ENCODE measurements at places on chromosomes 16 and 17.

GRCh38 chr16:75535901-75536300 lies at the start of gene CHST5:
Gene CHST5 (minus strand): TSS chr16:75536108. CDS start chr16:75530384, 5,724 bp downstream.
- DNase-seq = no peak

- DNase-seq = no peak
Measured at GRCh38 chr16:852451-853185, 52.1 kb upstream of the GNG13 start.

GRCh38 chr17:44117351-44117750 lies 6.1 kb downstream of the HDAC5 start:
- DNase-seq = no peak

DNA sequence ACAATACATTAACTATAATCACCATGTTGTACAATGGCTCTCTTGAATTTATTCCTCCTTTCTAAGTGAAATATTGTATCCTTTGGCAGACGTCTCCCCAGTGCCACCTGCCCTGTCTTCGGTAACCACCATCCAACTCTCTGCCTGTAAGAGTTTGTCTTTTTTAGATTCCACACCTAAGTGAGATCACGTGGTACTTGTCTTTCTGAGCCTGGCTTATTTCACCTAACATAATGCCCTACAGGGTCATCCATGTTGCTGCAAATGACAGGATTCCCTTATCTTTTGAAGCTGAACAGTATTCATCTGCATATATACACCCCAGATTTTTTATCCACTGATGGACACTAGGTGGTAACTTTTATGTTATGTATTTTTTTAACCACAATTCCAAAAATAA lies 24.2 kb downstream of the ORC6 start:
- no peak for DNase-seq

DNA sequence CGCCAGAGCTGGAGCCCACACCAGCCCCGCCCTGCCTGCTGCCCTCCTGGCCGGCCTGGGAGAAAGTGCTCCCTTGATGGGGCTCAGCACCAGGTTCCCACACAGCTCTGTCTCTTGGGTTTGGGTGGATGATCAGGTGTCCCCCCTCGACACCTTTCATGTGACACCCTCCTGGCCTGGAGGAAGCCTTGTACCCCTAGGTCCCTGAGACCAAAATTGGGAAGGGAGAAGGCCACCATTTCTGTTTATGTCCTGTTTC lies 19.4 kb upstream of the PLLP start:
- no peak for DNase-seq

DNA sequence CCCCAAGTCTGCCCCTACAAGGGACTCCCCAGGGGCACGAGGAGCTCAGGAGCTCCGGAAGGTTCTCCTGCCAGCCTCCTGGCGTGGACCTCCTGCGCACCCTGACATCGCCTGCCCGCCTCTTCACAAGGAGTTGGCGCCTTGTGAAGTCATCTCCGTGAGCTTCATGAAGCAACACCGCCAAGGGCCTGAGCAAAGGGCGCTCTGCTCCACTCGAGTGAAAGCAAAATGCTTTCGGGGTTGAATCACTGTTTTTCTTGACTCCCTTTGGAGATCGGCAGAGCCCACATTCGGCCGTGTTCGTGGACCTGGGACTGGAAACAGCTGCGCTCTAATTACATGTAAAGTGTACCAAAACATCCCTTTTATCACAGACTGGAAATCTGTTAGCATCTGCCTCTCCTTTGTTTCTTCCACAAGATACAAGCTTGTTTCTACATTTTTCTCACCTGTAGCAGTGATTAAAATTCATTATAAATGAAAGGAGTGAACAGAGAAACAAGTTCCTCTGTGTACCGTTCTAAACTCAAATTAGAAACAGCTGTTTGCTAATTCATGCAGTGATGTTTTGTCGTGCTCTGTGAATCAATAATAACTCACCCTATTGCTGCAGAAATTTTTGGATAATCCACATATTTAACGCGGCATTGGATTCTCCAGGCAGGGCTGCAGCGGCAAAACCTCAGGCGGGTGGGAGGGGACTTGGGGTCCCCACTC lies 203.3 kb downstream of the ZNF423 start:
- no peak for DNase-seq

- DNase-seq = no peak
Measured at GRCh38 chr16:85210423-85211169, 98.3 kb upstream of the CIBAR2 start.

GRCh38 chr16:25390761-25391160 lies 133.1 kb upstream of the ZKSCAN2 start:
- no peak for DNase-seq

DNA sequence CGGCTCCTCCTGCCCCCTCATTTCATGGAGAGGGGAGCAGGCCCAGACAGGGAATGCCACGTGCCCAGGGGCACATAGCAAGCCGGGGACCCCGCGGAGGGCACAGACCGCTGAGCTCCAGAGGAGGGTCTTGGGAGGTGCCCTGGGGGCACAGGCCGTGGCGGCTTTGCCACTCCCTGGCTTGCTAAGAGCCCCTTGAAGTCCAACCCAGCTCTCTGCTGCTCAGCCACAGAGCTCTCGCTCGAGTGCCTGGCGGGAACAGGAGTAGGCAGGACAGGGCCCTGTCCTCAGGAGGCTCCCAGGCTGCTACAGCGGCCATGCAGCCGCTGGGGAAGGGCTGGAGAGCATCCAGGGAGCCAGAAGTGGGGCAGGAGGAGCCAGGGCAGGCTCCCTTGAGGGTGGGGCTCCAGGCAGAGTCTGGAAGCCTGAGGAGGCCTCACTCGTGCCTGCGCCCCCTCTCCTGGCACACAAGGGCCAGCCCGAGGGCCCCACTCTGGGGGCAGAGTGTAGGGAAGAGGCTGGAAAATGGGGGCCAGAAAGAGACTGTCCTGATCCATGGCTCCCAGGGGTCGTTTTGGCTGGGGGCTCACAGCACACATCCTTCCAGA lies 4.4 kb upstream of the RAB26 start:
- DNase-seq = no peak

GRCh38 chr17:17628388-17629008 lies 37.0 kb upstream of the PEMT start:
- DNase-seq = peak; percentile 9

- no peak for DNase-seq
Measured at GRCh38 chr17:74192950-74193781, 10.3 kb upstream of the RPL38 start.

GRCh38 chr17:29190039-29190438 lies 9.8 kb upstream of the MYO18A start:
- no peak for DNase-seq

DNA sequence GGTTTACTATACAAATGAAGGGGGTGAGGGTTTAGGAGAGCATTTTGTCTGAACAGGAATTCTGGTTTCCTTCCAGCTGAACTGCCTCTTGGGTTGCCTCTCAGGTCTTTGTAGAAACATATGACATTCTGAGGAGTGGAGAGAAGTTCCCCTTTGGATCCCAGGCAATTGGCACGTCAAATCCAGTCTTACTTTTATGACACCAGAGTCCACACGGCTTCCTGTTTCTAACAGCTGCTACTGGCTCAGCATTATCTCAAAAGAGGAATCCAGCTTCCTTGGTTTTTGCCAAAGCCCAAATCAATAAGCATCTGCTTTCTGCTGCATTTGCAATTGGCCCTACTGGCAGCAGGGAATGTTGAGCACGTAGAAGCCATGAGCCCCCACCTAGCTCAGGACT lies 97.6 kb upstream of the FAM20A start:
- no peak for DNase-seq

DNA sequence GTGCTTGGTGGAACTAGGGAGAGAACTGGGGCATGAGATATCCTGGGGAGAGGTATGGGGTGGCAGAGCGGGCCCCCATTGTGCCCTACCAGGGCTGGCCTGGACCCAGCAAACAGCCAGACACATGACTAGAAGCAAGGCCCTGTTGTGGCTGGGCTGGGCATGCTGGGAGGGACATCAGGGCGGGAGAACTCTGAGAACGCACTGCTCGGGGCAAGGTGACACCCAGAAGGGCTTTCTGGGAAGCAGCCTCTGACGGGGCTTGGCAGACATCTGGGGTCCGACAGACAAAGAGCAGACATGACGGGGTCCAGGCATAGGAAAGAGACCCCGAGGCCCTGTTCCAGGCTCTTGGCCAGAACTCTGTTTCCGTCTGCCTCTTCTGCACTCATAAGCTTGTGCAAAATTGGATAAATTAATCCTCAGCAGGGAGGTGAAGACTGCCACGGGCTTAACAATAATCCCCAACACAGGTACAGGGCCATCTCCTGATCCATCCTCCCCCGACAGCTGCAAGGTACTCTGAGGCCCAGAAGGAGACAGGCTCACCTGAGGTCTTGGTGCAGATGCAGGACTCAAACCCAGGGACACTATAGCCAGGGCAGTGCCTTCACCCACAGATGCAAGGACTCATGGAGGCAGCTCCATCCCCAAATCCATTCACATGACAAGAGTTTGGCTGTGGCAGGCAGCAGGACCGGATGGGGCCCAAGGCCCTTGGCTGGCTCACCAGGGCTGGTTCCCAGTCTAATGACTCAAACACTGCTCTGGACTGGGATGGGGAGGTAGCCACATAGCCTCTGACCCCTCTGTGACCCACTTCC lies 5.4 kb downstream of the SREBF1 start:
- no peak for DNase-seq

- no peak for DNase-seq
Measured at GRCh38 chr17:45262516-45263476, 902 bp upstream of the SPATA32 start.

GRCh38 chr17:52025236-52025635 lies 133.3 kb downstream of the CA10 start:
- no peak for DNase-seq

DNA sequence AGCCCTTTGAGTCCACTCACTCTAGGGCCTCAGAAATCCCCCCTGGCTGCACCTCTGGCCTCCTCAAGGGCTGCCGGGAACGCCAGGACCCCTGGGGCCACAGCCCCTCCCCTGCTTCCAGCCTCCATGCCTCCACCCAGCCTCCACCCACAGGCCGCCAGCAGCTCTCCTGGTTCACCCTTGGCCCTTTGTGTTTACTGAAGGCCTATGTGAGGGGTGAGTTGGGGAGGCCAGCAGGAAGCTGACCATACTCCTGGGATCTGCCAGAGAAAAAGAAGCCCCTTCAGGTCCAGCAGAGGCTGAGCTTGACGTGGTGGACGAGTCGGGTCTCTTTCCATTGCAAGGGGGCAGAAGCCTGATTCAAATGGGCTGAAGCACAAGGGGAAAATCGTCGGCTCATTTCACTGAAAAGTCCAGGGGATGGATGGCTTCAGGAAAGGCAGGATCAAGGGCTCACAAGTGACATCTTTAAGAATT lies 18.3 kb upstream of the ATP2A3 start:
- no peak for DNase-seq

- no peak for DNase-seq
Measured at GRCh38 chr17:7415784-7416183, 4.3 kb upstream of the SPEM1 start.

GRCh38 chr16:66203476-66203875 lies 163.0 kb upstream of the CDH5 start:
- no peak for DNase-seq

GRCh38 chr16:50210266-50211038 lies 55.9 kb upstream of the ADCY7 start:
- peak; percentile 22 for DNase-seq

DNA sequence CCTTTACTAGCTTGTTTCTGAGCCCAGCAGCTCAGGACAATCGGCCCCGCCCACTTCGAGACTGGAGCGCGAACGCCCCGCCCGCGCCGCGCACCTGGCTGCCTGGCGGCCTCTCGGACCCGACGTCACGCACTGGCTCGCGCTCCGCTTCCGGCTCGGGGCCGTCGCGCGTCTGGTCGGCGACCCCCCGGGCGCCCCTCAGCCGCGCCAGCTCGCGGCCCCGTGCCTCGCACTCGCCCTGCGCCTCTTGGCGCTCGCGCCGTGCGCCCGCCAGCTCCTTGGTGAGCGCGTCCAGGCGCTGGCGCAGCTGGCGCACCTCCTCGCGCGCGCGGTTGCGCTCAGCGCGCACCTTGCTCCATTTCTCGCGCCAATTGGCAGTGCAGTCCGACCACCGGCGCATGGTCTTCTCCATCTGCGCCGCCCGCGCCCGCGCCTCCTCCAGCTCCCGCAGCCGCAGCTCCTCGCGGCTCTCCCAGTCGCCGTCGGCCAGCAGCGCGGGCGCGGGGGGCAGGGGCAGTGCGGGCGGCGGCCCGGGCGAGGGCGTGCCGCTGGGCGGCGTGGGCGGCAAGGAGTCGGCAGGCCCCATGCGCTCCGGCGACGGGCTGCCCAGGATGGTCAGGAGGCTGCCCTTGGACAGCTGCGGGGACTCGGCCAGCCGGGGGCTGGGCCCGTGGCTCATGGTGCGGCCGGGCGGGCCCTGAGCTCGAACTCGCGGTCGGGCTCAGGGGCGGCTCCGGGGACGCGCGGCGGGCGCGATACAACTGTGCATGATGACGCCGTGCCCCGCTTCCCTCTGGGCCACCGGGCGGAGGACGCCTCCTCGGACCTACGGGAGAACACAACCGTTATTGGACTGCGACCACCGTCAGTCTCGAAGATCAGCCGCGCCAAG lies 7.6 kb downstream of the CCDC102A start:
- DNase-seq = no peak

GRCh38 chr16:31087971-31088370 lies 772 bp downstream of the PRSS53 start:
- no peak for DNase-seq

GRCh38 chr16:78563905-78564304 lies 464.5 kb downstream of the WWOX start:
- no peak for DNase-seq

- DNase-seq = no peak
Measured at GRCh38 chr17:48644159-48644558, 18.0 kb upstream of the HOXB9 start.

- no peak for DNase-seq
Measured at GRCh38 chr16:13594823-13595222, 325.1 kb upstream of the ERCC4 start.

- DNase-seq = no peak
Measured at GRCh38 chr17:4214157-4214556, 49.6 kb downstream of the ANKFY1 start.

DNA sequence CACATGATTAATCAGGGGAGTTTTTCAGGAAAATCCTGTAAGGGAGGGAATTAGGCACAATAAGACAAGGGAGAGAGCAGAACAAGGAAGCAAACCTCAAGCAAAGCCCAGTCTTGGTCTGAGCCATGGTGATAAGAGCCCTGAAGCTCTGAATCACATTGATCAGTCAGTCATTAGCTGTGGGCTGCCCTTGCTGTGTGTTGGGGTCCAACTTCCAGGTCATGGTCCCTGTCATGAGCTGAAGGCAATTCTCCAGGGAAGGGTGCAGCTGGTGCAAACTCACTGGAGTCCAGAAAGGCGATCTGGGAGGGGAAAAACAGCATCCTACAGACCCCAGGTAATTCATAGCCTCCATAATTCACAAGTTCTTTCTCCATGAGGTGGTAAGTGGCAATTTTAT lies 89.9 kb downstream of the CYLD start:
- no peak for DNase-seq

DNA sequence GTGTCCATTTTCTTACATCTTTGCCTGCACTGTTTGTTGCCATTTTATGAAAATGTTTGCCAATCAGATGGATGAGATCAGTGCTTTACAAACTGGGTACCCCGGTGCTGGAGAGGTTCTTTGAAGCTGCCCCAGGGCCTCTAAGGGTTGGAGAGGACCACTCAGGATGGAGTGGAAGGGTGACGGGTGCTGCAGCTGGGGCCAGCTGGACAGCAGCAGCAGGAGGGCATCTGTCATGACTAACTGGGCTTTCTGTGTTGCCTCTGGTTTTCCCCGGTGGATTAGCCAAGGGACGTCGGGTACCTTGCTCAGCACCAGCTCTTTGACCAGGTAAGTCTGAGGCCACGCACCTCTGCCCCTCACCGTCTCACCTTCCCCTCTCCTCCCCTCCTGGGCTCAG lies 12.3 kb downstream of the KDM8 start:
- DNase-seq = no peak
